ENCODE measurements at places on chromosomes 12 and 14.

- DNase-seq, result no peak
Measured at GRCh38 chr14:95507174-95507573, 9.3 kb downstream of the SYNE3 start.

- DNase-seq, result no peak
Measured at GRCh38 chr12:2360630-2361170, 307.9 kb downstream of the CACNA1C start.

- DNase-seq, result no peak
Measured at GRCh38 chr12:93178154-93178878, 199.4 kb upstream of the NUDT4 start.

- no peak for DNase-seq
Measured at GRCh38 chr12:22257100-22257499, 77.4 kb downstream of the ST8SIA1 start.

DNA sequence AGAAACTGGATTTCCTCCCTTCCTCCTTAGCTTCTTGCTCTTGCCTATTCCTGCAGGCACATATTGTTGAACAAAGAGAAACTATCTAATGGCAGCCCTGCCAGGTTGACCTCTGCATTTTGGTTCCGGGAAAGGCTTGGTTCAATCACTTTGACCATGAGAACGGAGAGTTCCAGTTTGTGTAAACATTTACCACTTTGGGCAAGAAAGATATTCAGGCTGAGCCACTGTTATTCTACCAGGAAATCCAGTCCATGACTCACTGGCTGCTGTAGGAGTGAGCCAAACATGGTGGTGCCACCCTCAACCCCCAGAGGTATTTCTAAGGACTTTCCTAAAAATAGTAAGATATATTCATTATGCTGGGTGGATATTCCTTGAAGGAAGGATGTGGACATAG is 242.2 kb upstream of the OR4E1 start:
- no peak for DNase-seq

GRCh38 chr12:55652352-55652751 is 15.7 kb downstream of the OR10P1 start:
- no peak for DNase-seq

GRCh38 chr12:19065871-19066270 is 63.7 kb upstream of the PLEKHA5 start:
- no peak for DNase-seq
